ENCODE measurements at places on chromosomes 5 and 9.

- no peak for DNase-seq
- H3K27me3 ChIP-seq, result no peaks in the 10 kb centered on the region
- H3K4me1 ChIP-seq, result peaks cover 2% of the 10 kb centered on the region
- no peak overlapping the region for H3K4me3 ChIP-seq
- no peak overlapping the region for H3K27ac ChIP-seq
Observed at GRCh38 chr9:100222674-100223073, 123.6 kb downstream of the INVS start.

DNA sequence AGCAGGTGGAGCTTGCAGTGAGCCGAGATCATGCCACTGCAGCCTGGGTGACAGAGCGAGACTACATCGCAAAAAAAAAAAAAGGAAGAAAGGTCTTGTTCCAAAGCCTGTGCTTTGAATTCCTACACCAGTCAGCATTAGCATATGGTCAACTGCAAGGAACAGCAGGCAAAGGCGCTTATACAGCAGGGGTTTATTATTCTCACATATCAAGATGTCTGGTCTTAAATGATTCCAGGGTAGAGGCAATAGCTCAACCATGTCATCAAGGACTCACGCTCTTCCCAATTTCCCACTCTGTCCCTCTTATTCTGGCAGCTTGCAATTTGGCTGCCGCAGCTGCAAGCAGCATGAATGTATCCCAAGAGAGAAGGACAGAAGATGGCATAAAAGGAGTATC is 28.6 kb upstream of the HRH2 start:
- H3K27me3 ChIP-seq, result no peaks in the 10 kb centered on the region
- H3K36me3 ChIP-seq, result peaks cover 8% of the 10 kb centered on the region
- DNase-seq, result no peak
- no peak overlapping the region for H3K4me3 ChIP-seq
- H3K4me1 ChIP-seq, result no peaks in the 10 kb centered on the region
- H3K27ac ChIP-seq, result no peak overlapping the region

GRCh38 chr9:115604831-115605483 is 487.0 kb upstream of the TNC start:
- DNase-seq, result no peak
- H3K4me1 ChIP-seq, result no peaks in the 10 kb centered on the region

- DNase-seq, result no peak
- no peak overlapping the region for H3K27ac ChIP-seq
- no peaks in the 10 kb centered on the region for H3K36me3 ChIP-seq
- no peaks in the 10 kb centered on the region for H3K27me3 ChIP-seq
Observed at GRCh38 chr5:135705941-135706466, 127.2 kb upstream of the CXCL14 start.

- H3K4me1 ChIP-seq, result peaks cover 52% of the 10 kb centered on the region
- H3K36me3 ChIP-seq, result peaks cover 8% of the 10 kb centered on the region
- peak within 1 kb of the TSS; percentile 96 for H3K27ac ChIP-seq
- H3K4me3 ChIP-seq, result peak within 1 kb of the TSS; percentile 99
- peak; percentile 76 for DNase-seq
Observed at GRCh38 chr5:64768358-64769312, at the start of the genes CWC27 and SREK1IP1. CWC27 (plus strand) TSS chr5:64768930; CDS start chr5:64769147, 217 bp downstream. SREK1IP1 (minus strand) TSS chr5:64768691; CDS start chr5:64768517, 174 bp downstream.

GRCh38 chr5:93381057-93381456 is 200.0 kb downstream of the NR2F1-AS1 start:
- no peak overlapping the region for H3K4me3 ChIP-seq
- no peak for DNase-seq
- no peaks in the 10 kb centered on the region for H3K36me3 ChIP-seq

- H3K36me3 ChIP-seq, result no peaks in the 10 kb centered on the region
- no peak overlapping the region for H3K4me3 ChIP-seq
- DNase-seq, result no peak
- H3K27me3 ChIP-seq, result peaks cover 4% of the 10 kb centered on the region
- no peaks in the 10 kb centered on the region for H3K4me1 ChIP-seq
Observed at GRCh38 chr5:72485430-72485974, 21.7 kb downstream of the ZNF366 start.

DNA sequence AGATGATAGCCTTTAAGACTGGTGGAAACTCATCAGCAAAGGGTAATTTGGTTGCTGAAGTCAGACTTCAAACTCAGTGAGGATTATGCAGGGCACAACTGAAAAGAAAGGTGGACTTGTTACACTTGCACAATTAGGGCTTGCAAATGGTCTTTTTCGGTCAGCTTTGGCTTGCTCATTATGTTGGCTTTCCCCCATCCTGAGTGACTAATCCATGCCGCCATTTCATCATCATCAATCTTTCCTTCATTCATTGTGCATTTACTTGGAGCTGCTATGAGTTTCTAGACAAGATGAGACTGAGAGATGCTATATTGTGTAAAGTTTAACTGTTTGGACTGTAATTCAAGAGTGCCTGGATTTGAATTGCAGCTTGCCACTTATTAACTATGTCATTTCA is 134.8 kb upstream of the PPP1R2B start:
- H3K36me3 ChIP-seq, result no peaks in the 10 kb centered on the region
- H3K27me3 ChIP-seq, result peaks cover 4% of the 10 kb centered on the region
- H3K4me3 ChIP-seq, result no peak overlapping the region

DNA sequence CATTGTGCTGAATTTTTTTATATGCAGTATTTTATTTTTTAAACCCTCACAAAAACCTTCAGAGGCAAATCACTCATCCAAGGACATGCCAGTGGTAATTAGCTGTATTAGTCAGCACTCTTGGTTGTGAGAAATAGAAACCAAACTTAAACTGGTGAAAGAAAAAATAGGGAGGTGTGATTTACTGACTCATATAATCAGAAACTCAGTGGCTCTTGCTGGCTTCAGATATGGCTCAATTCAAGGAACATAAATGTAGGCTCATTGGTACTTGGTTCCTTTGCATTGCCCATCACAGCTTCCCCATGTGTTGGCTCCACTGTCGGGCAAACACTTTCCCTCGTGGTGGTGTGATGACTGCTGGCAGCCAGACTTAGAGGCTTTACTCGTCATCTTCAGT is 497.2 kb downstream of the MAT2B start:
- no peak overlapping the region for H3K4me3 ChIP-seq
- H3K4me1 ChIP-seq, result no peaks in the 10 kb centered on the region
- DNase-seq, result no peak
- H3K27me3 ChIP-seq, result no peaks in the 10 kb centered on the region

DNA sequence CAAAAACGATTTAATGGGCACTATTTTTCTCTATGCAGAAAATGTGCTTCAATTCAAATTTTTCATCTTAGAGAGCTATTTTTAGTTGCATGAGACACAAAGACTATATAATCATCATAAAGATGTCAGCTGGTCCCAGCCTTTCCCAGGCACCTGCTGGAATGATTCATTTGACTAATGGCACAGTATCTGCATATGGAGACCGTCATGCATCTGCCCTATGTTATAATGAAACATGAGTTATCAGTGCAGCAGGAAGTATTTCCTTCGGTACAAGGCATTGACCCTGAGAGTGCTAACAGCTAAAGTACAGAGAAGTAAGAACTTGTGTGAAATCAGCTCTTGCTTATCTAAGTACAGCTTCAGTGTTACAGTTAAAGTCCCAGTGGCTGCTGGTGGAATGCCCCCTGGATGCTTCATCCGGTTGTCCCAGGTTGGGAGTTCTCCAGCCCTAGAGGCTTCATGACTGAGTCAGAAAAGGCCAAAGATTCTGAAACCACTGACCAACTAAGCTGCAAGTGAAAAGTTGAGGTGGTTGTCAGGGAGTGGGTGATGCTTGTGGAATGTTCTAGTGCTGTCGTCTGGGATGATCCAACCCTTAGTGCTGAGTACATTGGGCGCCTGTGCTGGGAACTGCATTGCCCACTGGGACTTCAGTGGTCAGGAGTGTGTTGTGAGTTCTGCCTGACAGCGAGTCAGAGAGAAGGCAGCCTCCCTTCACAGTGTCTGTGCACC is 57.2 kb downstream of the MTRR start:
- no peaks in the 10 kb centered on the region for H3K4me1 ChIP-seq
- H3K27me3 ChIP-seq, result peaks cover 12% of the 10 kb centered on the region
- H3K27ac ChIP-seq, result no peak overlapping the region
- H3K36me3 ChIP-seq, result no peaks in the 10 kb centered on the region

DNA sequence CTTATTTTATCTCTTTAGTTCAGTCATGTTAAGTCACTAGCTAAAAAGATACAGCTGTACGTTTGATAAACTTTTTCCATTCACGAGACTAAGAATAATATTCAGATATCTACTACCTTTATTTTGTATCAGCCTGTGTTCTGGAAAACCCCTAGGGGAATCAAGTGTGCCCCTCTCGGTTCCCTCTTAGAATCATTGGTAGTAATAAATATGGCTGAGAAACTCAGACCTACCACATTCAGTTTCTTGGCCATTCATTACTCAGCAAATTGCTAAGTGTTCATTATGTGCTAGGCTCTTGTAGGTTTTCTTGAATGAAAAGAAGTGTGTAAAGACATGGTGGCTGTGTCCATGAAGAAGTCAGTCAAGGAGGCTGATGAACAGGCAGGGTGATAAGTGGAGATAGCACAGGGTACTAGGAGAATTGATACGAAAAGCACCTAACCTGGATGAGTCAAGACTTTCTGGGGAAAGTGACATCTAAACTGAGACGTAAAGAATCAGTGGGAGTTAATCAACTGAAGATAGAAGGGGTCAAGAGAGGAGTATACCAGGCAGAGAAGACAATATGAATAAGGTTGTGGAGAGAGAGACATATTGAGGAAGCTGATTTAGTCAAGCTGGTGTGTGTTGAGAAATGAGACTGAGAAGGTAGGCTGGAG is 86.2 kb downstream of the CSNK1G3 start:
- H3K36me3 ChIP-seq, result peaks cover 31% of the 10 kb centered on the region
- no peak overlapping the region for H3K4me3 ChIP-seq
- H3K27ac ChIP-seq, result peak overlapping the region; percentile 26
- DNase-seq, result no peak
- peaks cover 14% of the 10 kb centered on the region for H3K4me1 ChIP-seq

- no peaks in the 10 kb centered on the region for H3K4me1 ChIP-seq
- H3K4me3 ChIP-seq, result no peak overlapping the region
- no peak for DNase-seq
- H3K27me3 ChIP-seq, result no peaks in the 10 kb centered on the region
- H3K27ac ChIP-seq, result no peak overlapping the region
Observed at GRCh38 chr5:2538169-2538568, 213.3 kb downstream of the IRX2 start.

DNA sequence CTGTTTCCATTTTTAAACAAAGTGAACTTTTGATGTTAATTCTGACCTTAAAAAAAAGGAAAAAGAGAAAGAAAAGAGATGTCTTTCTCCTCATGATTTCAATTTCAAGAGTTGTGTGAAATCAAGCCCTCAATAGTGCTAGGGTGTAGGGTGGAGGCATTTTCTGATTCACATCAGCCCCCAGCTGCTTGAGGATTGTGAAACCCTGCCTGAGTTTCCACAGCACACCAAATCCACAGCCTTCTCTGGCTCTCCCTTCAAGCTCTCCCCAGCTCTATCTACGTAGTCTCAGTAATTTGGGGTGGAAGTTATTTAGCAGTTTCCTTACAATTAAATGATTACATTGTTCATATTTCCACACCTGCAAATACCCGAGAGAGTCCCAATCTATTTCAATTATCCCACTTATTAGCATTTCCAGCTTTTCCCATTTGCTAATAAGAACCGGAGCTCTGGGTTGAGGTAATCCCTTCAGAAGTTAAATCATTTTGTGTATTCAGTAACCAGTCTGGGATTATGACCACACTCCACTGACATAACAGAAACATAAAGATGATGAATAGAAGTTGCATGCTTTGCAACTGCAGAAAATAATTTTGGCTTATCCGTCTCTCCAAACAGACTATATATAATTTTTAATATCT is 54.9 kb downstream of the MTX3 start:
- H3K27me3 ChIP-seq, result peaks cover 3% of the 10 kb centered on the region
- no peak for DNase-seq
- peaks cover 8% of the 10 kb centered on the region for H3K4me1 ChIP-seq
- H3K27ac ChIP-seq, result no peak overlapping the region
- H3K36me3 ChIP-seq, result no peaks in the 10 kb centered on the region

DNA sequence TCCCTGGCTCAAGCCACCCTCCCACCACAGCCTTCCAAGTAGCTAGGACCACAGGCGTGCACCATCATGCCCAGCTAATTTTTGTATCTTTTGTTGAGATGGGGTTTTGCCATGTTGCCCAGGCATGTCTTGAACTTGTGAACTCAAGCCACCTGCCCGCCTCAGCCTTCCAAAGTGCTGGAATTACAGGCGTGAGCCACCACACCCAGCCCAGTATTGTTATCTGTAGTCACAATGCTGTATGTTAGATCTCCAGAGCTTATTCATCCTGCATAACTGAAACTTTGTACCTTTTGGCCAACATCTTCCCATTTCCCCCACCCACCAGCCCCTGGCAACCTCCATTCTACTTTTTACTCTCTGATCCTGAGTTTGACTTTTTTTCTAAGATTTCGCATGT is 37.5 kb downstream of the CREBRF start:
- no peak overlapping the region for H3K27ac ChIP-seq
- peaks cover 10% of the 10 kb centered on the region for H3K36me3 ChIP-seq
- no peak for DNase-seq
- H3K27me3 ChIP-seq, result no peaks in the 10 kb centered on the region
- H3K4me3 ChIP-seq, result no peak overlapping the region
- peaks cover 27% of the 10 kb centered on the region for H3K4me1 ChIP-seq

GRCh38 chr5:67092535-67092934 is 104.1 kb downstream of the CD180 start:
- no peaks in the 10 kb centered on the region for H3K27me3 ChIP-seq
- H3K4me1 ChIP-seq, result no peaks in the 10 kb centered on the region
- no peak overlapping the region for H3K4me3 ChIP-seq
- peaks cover 11% of the 10 kb centered on the region for H3K36me3 ChIP-seq

GRCh38 chr5:179153341-179153901 is 93.2 kb downstream of the ZNF354C start:
- no peaks in the 10 kb centered on the region for H3K36me3 ChIP-seq
- H3K4me3 ChIP-seq, result no peak overlapping the region
- H3K27ac ChIP-seq, result no peak overlapping the region

DNA sequence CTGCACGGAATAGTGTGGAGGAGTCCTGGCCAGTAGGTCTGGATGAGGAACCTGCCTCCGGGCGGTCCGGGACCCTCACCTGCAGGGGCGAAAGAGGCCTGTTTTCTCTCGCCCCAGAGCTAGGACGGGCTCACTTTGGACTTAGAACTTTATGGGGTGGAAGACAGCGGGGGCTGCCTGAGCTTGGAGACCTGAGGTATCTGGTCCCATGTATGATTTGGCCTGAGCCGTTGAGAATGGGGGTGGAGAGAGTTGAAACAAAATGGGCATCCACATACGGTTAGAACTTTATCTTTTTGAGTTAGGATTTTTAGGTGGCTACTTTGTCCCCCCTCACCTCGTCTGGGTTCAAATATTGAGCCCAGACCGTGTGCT is 681 bp upstream of the ETF1 start:
- no peak for DNase-seq
- peak overlapping the region; percentile 100 for H3K27ac ChIP-seq
- peak overlapping the region; percentile 100 for H3K4me3 ChIP-seq
- no peaks in the 10 kb centered on the region for H3K27me3 ChIP-seq
- H3K36me3 ChIP-seq, result peaks cover 54% of the 10 kb centered on the region

DNA sequence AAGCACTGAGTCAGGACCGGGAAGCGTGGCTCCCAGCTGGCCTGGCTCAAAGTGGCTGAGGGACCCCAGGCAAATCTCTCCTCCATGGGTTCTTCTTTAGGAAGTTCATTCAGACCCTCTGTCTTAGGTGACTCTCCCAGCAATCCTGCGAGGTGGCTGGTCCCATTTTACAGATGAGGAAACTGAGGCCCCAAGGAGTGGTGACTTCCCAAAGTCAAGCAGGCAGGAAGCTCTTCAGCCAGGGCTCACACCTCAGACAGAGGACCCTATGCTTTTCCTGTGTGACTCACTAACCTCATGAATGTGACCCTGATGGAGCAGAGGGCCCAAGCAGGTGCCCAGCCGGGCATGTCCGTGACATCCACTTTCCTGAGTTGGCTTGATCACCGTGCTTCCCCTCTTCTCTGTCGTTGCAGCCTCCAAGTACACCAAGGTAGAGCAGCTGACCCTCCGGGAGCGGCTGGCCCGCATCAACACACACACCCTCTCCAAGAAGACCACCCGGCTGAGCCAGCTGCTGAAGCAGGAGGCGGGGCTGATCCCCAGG is 36.5 kb downstream of the ARHGEF37 start:
- H3K27me3 ChIP-seq, result no peaks in the 10 kb centered on the region
- no peak for DNase-seq
- peaks cover 10% of the 10 kb centered on the region for H3K4me1 ChIP-seq
- H3K36me3 ChIP-seq, result no peaks in the 10 kb centered on the region
- no peak overlapping the region for H3K4me3 ChIP-seq

All from activated naive CD8-positive, alpha-beta T cell treated with anti-CD3 and anti-CD28 coated beads, Interleukin-2, amount 50 U/mL, for 24 hours (primary cell).